ENCODE measurements at places on chromosomes 5 and 9.

GRCh38 chr5:140005145-140005591, 37.9 kb downstream of the NRG2 start:
- DNase-seq, result no peak

GRCh38 chr9:97895695-97896332, 26.5 kb downstream of the TRMO start:
- no peak for DNase-seq

DNA sequence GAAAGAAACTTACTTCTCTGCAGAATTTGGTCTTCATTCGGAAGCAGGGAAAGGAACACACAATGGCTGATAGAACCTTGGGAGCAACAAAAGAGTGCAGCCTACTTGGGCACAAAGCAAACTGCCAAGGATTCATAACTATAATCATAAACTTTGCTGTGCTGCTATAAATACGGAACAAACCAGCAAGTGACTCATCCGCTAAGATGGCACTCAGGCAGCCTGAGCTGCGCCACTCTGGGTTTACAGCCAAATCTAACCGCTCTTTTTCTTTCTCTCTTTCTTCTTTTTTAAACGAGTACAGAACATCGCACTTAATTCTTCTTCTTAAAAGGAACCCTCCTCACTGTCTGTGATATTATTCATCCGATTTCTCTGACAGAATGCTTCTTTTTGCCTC, 81.1 kb downstream of the PTPN3 start:
- DNase-seq, result no peak

DNA sequence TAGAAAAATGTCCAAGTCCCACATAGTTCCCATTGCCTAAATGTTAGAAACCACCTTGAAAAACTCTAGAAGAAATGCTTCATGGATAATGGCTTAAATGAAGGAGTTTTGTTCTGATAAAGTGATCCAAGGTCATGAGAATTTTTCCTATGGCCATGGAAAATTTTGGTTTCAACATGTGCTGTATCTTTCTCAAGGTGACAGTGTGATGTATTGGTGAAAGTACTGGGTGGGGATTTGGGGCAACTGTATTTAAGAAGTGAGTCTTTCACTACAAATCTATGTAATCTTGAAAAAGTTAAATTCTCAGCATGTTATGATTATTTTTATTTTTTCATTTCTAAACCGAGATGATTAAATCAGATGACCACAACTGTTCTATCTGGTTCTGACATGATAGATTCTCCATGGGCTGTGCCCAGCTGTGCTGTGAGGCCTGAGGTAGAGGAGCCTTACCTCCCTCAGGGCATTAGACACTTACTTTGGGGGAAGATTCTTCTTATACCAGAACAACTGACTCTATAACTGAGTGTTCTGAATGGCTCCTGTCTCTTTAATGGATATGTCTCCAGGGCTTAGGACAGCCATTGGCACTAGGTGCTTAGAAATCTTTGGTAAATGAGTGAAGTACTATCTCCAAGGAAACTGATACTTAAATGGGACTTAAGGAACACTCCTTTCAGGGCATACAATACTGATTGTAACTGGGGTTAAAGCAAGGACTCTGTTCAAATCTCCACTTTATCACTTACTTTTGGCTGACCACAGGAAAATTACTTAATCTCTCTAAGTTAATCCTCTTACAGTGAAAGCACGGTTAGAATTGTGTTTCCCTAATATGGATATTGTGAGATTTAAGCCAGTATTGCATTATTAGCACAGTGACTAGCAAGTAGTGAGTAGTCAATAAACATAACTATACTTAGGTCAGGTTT, 397.4 kb upstream of the MEF2C start:
- no peak for DNase-seq

- DNase-seq, result no peak
These were observed 42.3 kb upstream of the MUSK start for GRCh38 chr9:110626101-110626829.

DNA sequence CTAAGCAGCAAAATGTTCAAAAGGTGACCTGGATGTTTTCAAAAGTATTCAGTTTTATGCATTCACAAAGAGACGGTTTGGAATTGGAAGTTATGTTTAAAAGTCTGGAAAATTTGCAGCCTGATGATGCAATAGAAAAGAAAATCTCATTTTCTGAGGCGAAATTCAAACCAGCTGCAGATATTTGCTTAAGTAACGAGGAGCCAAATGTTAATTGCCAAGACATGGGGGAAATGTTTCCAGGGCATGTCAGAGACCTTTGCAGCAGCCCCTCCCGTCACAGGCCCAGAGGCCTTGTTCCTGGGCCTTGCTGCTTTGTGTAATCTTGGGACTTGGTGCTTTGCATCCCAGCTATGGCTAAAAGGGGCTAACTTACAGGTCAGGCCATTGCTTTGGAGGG, 228.2 kb downstream of the MAN2A1 start:
- no peak for DNase-seq

GRCh38 chr9:137025517-137025966, 2.5 kb downstream of the ABCA2 start:
- DNase-seq, result no peak

GRCh38 chr5:172531704-172532026, 77.3 kb upstream of the SH3PXD2B start:
- DNase-seq, result no peak
